Retinal pigment epithelial cell (primary cell): ENCODE measurements at places on chromosomes 7 and 10.

DNA sequence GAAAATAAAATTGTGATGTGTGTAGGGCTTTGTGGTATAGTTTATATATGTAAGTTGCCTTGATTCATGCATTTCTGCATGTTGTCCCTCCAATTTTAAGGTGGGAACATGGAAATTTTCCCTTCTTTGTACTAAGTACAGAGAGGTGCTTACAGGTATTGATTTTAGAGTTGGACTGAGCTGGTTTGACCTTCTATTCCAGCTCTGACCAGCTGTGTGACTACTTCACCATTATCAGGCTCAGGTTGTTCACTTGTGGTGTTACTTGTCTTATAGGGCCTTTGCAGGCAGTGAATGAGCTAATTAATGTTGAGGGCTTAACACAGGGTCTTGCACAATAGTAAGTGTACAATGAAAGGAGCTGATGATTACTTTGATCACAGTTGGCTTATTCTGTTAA is 16.3 kb downstream of the ZNF804B start:
- no peak for DNase-seq

DNA sequence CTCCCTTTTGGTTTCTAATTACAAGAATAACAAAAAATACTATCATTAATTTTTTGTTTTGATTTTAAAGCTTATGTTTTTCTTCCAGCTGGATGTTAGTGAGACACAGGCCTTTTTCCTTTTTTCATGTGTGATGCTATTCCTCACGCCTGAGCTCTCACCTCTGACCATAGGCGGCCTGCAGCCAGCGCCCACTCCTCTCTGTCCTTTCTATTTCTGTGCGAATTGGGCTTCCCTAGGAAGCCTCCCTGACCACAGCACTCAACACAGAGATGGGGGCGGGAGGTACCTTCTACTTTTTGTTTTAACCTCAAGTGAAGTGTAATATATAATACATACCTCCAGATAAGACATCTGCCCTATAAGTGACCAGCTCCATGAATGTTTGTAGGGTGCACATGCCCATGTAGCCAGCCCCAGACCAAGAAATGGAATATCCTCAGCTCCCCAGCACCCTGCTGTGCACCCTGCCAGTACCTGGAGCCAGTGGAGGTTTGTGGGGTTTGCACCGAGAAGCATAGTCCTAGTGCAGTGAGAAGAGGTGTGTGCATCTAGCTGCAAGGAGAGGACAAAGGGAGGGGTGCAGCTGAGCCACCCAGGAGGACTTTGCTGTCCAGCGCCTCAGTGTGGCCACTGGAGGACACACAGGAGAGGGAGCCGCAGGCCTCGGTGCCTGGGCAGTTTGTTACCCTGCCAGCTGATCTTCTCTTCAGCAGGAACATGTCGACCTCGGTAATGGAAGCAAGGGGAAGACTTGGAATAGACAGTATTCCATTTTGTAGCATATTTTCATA is 38.5 kb downstream of the BNIP3 start:
- no peak for DNase-seq

DNA sequence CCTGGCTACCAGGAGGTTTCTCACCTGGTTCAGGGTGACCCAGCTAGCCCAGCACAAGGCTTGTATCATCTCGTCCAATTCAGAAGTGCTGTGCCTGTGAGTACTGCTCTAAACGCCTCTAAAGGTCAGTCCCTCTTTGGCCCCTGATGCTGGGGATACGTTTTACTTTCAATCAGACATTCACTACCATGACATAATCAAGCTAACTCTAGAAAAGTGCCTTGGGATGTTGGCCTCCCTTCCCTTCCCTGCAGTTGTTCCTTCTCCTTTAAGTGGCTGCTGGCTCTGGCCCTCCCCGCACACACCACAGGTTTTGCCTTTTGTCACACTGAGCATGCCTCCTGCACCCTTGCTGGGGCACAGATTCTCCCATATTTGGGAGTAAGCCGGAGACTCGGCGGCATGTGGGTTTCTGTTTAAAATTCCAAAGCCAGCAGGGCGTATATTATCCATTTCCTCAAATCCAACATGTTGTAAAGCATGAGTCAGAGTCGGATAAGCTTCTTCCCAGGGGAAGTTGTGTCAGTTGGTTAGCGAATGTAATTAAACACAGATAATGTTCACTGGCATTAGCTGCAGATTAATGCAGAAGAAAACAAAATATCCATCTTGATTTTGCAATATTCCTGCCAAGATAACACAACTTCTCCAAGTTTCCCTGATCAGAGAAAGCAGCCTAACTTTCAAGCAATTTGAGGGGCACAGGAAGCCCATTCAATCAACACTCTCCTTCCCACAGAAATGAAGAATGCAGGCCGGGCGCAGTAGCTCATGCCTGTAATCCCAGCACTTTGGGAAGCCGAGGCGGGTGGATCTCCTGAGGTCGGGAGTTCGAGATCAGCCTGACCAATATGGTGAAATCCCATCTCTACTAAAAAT is 31.8 kb upstream of the VCL start:
- DNase-seq = peak; percentile 97

DNA sequence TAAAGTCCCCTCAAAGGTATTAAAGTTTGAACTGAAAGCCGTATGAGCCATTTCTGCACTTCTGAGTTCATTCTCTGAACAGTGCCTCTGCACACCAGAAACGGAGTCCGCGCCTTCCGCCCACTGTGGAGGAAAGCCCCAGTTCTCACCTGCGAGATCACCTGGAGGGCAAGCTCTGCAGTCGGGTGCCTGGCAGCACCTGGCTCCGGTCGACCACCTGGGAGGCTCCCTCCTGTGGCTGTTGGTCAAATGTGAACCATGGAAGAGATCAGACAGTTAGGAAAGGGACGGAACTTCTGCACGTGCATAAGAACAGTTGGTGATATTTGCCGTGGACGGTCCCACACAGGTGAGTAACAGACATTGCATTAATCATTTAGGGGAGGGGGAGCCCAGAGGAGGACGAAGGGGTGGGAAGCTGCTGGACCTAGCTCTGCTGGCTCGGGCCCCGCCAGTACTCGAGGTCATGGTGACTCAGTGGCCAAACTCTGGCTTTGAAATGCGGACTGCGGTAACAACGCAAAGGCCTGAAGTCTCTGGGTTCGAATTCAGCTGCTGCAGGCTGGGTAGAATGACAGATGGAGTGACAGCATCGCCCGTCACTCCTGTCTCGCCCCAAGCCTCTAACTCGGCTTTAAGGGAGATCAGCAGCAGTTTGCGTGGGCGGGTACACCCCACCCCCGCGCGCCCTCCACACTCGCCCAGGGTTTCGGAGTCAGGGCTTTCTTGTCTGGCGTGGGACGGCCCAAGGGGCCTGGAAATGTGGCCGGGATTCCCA is 1.7 kb upstream of the DPYSL4 start:
- no peak for DNase-seq

DNA sequence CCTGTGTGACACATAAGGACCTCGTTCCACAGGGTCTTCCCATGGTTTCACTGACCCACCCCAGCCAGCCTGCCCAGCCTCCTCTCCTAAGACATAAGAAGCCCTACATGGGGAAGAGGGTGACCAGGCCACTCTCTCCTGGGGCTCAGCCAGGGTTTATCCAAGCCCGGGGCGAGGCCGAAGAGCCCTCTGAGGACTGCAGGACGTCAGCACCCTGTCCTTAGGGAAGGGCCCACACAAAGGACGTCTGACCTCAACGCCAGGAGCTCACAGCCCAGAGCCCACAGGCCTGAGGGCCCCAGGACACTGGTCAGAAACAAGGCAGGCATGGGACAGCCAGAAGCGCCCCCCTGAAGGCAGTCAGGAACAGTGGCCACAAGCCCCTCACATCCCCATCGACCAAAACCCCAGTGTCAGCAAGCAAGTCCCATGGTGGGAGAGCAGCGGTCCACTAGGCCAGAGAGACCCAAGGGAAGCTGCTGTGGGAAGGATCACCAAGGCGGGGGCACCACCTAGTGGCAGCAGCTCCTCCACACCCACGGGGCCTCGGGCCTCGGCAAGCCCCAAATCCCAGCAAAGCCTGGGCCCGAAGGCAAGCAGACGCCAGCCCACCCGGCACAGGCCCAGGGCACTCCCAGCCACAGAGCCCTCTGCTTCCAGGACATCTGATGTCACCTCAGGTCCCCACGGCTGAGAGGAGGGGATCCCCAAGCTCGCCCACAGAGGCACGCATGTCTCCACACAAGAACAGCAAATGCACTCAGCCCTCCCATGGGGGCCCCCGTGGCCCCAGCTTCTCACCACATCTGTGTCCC is 23.4 kb downstream of the MAD1L1 start:
- peak; percentile 16 for DNase-seq
